ENCODE measurements at places on chromosomes 12 and 14. TPM values are rescaled to one million over a fixed set of nuclear protein-coding genes. Genes with fewer than 3 reads are reported as not detected.

GRCh38 chr14:101948666-101949216, 15.6 kb upstream of the DYNC1H1 start:
- H3K4me3 ChIP-seq = peak overlapping the region; percentile 84
- peaks cover 15% of the 10 kb centered on the region for H3K4me1 ChIP-seq

DNA sequence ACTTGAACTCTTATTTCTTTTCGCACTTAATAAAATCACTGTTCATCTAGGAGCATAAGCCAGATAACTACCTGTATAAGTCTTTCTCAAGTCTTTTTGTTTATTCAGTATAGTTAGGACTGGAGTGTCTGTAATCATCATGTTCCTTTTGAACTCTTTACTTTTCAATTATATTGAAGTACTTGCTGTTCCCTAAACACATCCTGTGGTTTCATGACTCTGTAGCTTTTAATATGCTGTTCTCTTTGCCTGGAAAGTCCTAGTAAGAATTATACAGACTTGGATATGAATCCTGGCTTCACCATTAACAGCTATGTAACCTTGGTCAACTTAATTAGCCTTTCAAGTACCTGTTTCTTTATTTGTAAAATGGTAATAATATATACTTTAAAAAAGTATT, 88.2 kb downstream of the CCDC91 start:
- peaks cover 16% of the 10 kb centered on the region for H3K36me3 ChIP-seq
- H3K4me3 ChIP-seq = no peak overlapping the region
- no peaks in the 10 kb centered on the region for H3K27me3 ChIP-seq
- H3K4me1 ChIP-seq = no peaks in the 10 kb centered on the region

DNA sequence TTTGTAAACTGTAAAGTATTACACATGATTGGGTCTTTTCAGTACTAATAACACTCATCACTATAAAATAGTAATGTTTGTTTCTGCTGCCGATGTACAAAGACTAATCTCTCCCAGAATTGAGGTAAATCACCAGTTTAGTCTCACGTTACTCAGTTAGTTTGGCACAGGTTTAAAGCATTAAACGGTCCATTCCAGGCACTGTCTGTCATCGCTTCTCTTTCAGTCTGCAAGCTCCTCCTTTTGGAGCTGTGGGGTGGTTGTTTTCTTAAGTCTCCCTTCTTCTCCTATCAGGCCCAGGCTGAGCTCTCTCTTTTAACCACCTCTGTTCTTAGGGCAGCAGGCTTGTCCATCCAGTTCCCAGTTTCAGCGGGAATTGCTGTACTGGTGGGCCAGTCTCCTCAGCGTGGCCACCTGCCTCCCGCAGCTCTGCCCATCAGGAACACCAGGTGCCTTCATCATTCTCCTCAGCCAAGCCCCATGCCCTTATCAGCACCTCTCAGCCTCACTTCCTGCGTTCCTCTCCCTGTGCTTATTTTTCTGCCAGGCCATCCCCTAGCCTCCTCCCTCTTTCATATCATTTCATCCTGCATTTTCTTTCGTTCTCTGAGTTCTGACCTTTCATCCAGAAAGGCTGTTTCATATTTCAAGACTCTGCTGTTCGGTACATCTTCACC, 149.0 kb downstream of the TGFB3 start:
- H3K27me3 ChIP-seq = no peaks in the 10 kb centered on the region
- no peak overlapping the region for H3K4me3 ChIP-seq
- DNase-seq = no peak
- H3K27ac ChIP-seq = no peak overlapping the region
- H3K36me3 ChIP-seq = peaks cover 14% of the 10 kb centered on the region

The STAT2 gene
- total RNA-seq = 308 TPM

DNA sequence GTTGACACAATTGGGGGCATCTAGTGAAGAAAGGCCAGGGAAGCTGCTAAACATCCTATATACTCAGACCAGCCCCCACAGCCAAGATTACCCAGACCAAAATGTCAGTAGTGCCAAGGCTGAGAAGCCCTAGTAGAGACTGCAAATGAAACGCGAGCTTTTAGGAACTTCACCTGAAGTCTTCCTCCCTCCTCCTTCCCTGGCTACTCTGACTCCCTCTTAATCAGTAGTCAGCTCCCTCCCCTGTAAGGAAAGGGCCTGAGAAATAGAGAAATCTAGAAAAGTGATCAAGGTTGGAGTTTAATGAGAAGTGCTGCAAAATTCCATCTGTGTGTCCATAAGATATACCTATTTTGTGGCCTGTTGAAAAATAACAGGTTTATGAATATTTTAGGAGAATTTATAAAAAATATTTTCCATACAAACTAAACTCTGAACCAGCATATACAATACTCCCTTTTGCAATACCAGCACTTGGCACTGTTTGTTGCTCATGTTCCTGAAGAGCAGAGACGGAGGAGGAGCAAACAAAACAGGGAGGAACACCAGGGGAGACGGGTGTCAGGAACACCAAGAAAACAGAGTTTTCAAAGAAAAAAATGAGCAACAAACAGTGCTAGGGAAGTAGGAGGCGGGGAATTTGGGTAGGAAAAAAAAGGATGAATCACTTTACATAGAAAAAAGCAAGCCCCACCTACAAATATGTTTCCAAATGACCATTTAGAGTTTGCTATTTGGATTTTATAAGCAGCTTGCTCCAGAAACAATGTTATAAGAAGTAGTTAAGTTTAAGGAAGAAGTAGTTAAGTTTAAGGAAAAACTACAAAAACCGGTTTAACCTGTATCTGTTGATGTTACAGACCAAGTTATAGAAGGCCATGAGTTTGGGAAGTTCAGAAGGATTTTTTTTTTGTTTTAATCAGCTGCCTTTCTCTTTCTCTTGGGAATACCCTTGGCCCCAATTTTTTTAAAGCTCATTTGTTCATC, 282.1 kb upstream of the GRIP1 start:
- peaks cover 9% of the 10 kb centered on the region for H3K4me1 ChIP-seq
- H3K27me3 ChIP-seq = no peaks in the 10 kb centered on the region
- no peak for DNase-seq

DNA sequence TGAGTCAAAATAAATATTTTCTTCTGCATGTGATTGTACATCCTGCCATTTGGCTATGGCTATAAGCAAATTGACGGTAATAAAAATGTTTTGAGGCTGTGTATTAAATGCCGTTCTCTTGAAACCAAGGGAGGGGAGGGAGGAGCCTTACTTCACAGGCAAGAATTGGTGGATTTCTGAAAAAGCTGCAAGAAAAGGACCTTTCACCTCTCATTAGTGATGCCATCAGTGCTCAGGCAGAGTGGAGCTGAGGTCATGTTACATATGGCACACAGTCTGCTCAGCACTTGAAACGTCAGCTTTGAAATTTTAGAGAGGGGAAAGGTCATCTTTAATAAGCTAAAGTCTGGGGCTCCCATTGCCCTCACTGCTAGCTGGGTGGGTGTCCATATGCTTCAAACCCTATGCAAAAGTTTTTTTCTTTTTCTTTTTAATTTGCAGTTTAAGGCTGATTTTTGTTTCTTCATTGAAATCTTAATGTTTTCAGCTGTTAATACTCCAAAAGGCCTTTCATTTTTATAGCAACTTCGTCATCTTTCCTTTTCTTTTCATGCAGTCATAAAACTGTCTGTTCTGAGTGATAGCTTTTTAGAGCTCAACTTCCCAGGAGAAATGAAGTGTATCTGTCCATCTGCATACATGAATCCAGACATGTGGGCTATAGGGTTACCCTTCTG, 9.8 kb upstream of the SIX1 start:
- no peak overlapping the region for H3K4me3 ChIP-seq
- H3K27ac ChIP-seq = no peak overlapping the region
- peaks cover 84% of the 10 kb centered on the region for H3K27me3 ChIP-seq
- H3K36me3 ChIP-seq = no peaks in the 10 kb centered on the region
- no peak for DNase-seq

The RERG gene
- total RNA-seq = not detected

The GUCY2C gene
- total RNA-seq = not detected

DNA sequence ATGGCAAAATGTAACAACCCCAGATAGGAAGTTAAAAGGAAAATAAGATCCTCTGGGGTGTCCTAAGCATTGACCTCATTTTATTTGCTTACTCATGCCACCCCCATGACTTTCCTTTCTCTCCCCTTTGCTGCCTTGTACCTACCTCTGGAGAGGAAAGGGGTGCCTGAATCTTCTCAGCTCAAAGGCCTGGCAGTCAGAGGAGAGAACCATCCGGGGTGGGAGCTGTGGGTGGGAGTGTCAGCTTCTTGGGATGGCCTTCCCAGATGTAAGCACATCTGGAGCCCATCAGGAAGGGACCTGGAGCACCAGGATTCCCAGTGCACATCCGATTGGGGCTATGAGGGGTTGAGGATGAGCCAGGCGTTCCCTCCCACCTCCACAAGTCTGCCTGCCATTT, 5.2 kb upstream of the ITGA5 start:
- no peak overlapping the region for H3K27ac ChIP-seq
- peaks cover 17% of the 10 kb centered on the region for H3K4me1 ChIP-seq
- DNase-seq = no peak
- H3K36me3 ChIP-seq = no peaks in the 10 kb centered on the region
